ENCODE measurements at places on chromosomes 7 and 10.
A peak's percentile ranks its signal among the peaks of the same experiment; 100 is the strongest.

GRCh38 chr7:1160670-1161021 lies 650 bp upstream of the ZFAND2A start:
- no peak for DNase-seq

- no peak for DNase-seq
Measured at GRCh38 chr7:139358541-139359365, 941 bp upstream of the LUC7L2 start.

GRCh38 chr10:74012480-74012879 lies 14.6 kb downstream of the VCL start:
- no peak for DNase-seq

DNA sequence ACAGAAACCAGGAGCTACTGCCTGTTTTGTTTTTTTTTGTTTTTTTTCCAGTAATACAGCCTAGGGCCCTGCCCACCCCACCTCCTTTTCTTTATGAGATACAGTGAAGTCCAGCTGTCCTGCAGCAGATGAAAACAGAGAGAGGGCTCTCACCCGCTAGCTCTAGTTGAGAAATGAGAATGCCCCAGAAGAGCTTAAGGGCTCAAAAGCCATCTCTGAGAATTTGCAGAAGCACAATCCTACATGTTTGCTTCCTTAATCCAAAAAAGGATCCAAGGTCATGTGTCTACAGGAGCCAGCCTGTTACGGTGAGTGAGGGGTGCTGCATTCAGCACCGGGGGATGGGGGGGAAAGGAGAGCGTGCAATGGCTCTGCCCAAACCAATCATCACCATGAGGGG lies 122.7 kb downstream of the KCNMA1 start:
- no peak for DNase-seq

- DNase-seq, result no peak
Measured at GRCh38 chr7:107967420-107967819, 35.5 kb downstream of the LAMB1 start.

- no peak for DNase-seq
Measured at GRCh38 chr7:97513326-97513725, 218.6 kb upstream of the TAC1 start.

DNA sequence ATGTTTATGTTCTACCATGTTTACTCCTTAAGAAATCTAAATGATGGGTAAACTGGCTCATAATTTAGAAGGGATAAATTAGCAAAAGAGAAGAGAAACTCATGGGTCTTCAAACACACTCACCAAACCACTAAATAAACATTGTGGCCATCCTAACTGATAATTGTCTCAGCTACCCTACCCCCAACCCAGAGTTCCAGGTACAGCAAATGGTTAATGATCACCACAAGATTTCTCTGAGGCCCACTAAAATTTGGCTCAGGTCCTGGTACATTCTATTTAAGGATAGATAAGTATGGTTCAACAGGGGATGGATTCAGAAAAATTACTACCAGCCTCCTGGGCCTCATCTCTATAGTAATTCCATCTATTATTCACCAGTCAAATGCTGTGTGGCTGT lies 21.4 kb downstream of the SLC25A13 start:
- no peak for DNase-seq

- DNase-seq, result no peak
Measured at GRCh38 chr10:75272094-75272493, 36.3 kb upstream of the COMTD1 start.

- no peak for DNase-seq
Measured at GRCh38 chr10:52645187-52645758, 127.3 kb downstream of the MBL2 start.

DNA sequence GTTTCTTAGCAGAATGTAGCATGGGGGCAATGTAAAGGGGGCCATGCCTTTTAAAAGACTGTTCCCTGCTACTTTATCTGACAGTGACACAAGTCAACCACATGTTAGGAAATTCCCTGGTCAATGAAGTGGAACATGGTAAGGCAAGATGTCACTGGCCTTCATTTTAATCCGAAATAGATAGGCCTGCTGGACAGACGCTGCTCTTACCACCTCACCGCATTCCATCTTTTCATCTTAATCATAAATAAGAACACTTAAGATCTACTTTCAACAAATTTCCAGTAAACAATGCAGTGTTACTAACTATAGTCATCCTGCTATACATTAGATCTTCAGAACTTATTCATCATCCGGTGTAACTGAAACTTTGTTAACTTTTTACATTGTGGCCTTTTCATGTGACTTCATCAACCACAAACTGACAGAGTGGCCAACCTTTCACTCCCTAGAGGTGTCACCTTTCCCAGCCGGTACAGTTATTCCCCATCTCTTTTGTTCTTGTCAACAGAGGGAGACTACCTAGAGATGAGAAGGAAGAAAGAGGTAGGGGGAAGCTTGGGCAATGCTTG lies 15.6 kb downstream of the ASB4 start:
- no peak for DNase-seq

DNA sequence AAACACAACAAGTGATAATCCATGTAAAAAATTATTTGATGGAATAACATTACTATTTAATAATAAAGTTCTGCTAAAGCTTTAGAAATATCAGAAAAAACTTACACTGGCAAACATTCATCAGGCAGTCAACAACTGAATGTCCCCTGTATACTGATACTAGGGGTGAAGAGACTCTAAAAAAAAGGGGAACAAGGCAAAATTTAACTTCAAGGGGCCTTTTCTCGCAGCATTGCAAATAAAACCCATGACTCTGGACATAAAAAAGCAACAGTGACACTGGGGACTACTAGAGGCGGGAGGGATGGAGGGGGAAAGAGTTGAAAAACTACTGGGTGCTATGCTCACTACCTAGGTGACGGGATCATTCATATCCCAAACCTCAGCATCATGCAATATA lies 5.8 kb upstream of the IFRD1 start:
- DNase-seq, result no peak

GRCh38 chr7:121504482-121504881 lies 108.4 kb upstream of the FAM3C start:
- DNase-seq, result peak; percentile 41

DNA sequence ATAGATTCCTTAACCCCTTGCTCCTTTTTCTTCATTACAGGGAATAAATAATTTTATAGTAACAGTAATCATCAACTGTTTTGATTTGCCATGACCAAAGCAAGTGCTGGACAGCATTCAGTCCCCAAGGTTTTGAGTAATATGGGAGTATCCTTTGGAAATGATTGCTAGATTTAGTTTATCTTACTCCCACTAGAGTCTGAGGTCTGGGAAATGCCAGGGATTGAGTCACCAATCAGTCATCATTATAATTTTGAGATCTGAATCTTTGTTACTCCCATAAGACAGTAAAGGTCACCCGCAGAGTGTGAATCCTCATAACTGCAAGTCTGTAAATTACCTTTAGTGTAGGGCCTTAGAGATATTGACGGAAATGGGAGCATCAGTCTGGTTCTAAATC lies 133.7 kb upstream of the SEMA3E start:
- DNase-seq, result no peak

GRCh38 chr7:120272261-120272660 lies 714 bp upstream of the KCND2 start:
- no peak for DNase-seq

DNA sequence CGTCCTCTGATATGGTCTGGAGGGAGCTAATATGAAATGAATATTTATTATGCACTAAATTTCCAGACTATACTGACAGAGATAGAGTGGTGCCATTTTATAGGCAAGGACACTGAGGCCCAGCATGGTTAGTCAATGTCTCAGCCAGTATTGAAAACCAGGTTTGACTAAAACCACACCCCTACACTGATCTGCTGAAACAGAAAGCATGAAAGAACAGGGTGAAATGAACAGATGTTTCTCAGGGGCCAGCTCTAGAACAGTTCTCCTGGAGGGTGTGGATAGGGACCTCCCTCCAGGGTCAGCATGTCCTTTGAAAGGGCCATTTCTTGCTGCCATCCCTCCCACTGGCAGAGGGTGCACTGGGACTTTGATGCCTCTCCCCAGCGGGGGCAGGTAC lies 700.5 kb downstream of the GRID1 start:
- DNase-seq, result no peak

DNA sequence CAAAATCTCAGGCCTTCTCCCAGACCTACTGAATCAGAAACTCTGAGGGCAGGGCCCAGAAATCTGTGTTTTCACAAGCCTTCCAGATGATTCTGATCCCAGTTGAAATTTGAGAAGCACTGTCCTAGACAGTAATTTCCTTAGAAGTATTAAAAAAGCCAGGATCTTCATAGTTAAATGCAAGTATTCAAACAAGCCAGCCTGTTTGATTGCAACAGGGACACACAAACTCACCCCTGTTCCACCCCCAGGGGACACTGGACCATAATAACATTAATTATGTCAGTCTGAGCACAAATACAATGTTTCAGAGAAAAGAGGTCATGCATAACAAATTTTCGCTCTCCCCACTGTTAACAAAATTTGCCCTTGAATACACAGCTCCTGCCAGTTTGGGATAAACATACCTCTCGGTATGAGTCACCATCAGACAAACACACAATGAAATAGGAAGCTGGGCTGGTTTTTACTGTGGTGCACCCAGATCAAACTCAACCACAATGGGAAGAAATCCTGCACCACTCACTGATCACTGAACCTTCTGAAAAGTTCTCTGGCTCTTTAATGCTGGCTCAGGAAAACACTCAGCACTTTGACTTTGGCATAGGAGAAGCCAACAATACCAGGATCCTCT lies 34.3 kb downstream of the ABLIM1 start:
- DNase-seq, result no peak

- DNase-seq, result no peak
Measured at GRCh38 chr10:116654816-116655215, 34.1 kb downstream of the PNLIPRP2 start.

DNA sequence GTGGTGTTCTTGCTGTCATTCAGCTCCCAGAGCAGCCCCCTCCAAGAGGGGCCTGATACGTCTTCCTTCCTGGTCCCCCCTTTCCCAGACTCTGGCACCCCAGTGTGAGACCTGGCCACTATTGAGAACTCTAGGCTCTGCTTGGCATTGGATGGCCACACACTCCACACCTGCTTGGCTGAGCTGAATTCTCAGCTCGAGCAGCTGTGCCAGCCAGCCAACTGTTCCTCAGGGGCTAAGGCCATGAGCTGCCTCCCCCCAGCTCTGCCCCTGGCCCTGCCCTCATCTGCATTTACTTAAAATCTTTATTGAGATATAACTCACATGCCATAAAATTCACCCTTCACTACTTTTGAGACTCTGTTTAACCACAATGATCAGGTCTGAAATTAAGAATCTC lies 6.7 kb downstream of the TLL2 start:
- DNase-seq, result no peak

- no peak for DNase-seq
Measured at GRCh38 chr7:111438369-111439289, 123.7 kb downstream of the IMMP2L start.

GRCh38 chr10:5679037-5679435 lies 5.6 kb upstream of the TASOR2 start:
- no peak for DNase-seq

GRCh38 chr10:103396067-103396788 lies at the start of the genes ATP5MK and PDCD11:
TSS of gene ATP5MK (minus strand) at chr10:103396475. CDS start at chr10:103392457, 4,018 bp downstream.
TSS of gene PDCD11 (plus strand) at chr10:103396626. CDS start at chr10:103398427, 1,801 bp downstream.
- peak; percentile 88 for DNase-seq

GRCh38 chr7:117137868-117138267 lies 184.6 kb downstream of the ST7 start:
- no peak for DNase-seq

DNA sequence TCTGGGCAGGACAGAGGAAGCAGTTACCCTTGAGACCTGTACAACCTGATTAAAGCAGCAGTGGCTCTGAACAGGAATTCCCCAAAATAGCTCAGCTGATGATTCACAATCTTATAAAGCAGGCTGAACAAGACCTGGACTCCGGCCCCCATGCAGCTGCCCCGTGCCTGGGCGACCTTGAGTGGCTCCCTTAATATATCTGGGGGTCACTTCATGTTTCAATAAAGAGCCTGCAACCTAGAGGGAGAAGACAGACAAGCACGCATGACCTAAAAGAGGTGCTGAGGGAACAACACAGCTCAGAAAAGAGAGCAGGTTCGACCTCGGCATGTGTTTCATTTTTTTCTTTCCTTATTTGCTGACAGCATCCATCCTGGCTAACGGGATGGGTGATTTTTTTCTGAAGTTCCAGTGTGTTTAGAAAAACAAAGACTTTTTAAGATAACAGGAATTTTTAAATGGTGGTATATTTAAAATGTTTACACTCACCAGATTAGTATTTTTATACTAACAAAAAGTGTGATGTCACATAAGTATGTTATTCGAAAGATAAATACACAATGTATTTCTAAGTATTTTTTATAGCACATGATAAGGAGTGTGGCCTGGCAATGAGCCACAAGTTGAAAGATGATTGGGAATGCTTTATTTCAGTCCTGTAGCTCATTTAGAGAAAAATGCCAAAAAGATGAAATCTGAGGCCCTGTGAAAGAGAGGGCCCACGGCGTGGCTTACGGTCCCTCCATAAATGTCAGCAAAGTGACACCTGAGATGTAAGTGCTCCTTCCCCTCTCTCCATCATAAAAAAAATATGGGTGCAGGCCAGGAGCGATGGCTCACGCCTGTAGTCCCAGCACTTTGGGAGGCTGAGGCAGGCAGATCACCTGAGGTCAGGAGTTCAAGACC lies 161.3 kb downstream of the SLIT1 start:
- peak; percentile 51 for DNase-seq

DNA sequence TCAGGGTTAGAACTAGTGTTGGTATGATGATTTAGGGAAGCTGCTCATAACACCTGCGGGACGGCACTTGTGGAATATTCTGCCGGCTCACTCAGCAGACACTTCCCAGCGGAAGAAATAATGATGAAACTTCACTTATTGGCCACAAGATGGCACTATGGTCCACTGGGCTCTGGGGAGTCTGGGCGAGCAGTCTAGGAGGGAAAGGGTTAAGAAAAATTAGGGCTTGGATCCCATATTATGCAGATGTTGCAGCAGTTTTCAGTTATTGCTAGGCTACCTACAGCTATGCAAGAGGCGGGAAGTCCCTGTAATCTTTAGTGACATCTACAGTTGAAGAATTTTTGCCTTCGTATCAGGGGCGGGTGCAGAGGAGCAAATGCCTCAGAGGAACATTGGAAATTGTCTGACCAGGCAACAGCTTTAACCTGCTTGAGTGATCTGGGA lies 238.7 kb upstream of the PRSS58 start:
- no peak for DNase-seq
